CMK (cell line): ENCODE measurements at places on chromosomes 1 and 21.

DNA sequence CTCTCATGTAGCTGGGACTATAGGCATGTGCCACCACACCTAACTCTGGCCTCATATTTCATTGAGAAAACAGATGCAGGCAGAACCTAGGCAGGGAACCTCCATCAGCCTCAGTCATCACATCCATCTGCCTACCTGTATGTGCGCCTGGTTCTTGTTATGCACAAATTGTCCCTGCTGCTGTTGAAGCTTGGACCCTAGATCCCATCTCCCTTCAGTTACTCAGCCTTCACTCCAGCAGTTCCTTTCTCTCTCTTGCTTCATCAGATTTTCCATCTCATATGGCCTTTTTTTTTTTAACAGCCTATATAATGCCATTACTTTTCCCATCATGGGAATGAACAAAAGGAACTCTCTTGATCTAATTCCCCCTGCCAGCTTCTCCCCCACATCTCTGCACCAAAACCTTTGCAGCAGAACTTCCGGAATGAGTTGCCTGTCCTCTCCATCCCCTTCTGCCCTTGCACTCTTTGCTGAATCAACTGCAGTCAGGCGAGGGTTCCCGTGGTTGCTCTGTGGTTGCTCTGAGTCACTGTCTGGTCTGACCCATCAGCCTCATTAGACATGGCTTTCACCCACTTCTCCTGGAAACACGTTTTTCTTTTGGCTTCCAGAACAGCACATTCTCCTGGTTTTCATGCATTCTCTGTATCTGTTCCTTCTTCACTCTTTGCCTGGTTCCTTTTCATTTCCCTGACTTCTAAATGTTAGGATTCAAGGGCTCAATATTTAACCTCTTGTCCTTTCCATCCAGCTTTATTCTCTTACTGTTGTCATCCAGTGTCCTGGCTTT is 41.5 kb downstream of the UBE4B start:
- DNase-seq: peak; percentile 49

DNA sequence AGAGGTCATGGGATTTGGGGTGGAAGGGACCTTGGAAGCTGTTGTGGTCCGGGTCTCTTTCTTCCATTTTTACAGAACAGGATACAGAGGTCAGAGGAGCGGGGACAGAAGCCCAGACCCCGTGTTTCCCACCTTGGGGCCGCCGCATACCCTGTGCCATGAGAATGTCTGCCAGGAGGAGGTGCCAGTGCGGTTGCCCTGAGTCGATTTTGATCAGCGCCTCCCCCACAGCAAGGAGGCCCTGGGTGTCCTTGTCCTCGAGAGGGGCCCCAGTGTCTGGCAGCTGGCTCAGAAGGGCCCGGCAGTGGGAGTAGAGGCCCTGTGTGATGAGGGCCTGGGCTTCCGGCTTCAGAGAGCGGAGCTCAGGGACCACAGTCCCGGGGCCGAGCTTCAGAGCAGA is 12.3 kb upstream of the MMEL1 start:
- DNase-seq: no peak

GRCh38 chr21:33870768-33871167 is 44.8 kb downstream of the ATP5PO start:
- no peak for DNase-seq

DNA sequence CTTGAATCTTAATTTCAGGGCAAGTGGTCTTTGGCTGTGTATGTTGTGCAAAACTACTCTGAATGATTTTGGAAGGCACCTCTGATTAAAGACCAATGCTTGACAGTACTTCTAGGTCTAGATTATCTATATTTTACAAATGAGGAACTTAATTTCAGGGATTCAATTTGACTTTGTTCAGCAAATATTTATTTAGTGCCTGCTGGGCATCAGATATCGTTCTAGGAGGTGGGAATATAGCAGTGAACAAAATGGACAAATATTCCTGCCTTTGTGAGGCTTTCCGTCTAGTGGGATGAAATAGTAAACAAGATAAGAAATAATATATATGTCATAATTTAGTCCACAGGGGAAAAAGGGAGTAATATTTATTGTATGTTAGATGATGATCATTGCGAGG is 4.7 kb downstream of the ZNF326 start:
- no peak for DNase-seq

DNA sequence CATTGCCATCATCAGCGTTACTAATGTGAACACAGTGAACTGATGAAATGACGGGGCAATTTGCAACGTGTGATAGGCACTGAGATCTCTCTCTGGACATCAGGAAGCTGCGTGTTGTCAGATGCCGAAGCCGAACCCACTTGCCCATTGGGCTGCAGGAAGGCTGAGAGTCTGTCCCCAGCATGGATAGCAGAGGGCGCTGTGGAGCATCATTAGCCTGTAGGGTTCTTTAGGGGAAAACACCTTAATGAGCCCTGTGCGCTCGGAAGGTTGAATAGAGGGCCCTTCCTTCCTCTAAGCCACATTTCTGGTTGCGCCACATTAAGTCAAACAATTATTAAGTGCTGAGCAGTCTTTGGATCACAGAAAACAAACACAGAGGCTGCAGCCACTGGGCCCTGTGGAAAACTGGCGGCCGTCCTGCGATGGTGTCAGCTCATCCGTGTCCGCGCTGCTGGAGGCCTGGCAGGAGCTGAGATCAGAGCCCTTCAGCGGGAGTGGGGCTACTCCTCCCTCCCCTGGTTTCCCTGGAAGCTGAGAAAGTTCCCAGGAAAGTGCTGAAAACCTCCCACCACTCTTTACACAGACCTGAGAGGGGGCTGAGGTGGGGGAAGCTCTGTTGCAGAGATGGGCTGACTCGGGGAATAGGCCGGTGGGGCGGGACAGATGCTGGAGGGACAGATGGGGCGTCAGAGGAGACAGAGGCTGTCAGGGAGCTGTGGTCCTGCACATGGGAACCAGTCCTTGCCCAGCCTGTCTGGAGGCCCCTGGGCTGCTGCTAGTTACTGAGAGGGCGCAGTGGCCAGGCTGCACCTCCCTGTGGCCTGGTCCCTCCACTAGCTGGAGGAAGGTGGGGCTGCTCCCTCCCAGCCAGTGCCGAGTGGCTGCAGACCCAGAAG is 12.7 kb downstream of the TFF2 start:
- DNase-seq: peak; percentile 70

DNA sequence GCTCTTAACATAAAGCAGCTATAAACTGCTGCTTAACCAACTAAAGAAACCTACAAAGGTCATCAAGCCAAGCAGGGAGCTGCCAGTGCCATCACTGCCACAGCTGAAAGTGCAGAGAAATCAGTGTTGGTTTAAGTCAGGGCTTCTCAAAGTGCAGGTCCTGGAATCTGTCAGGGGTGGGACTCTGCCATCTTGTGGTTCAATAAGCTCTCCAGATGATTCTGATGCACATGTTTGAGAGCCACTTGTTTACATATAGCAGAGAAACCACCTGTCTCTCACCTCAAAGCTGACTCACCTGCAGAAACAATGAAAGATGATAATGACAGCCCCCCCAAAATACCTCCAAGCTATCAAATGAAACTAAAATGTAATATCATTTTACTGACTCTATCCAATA is 49.3 kb downstream of the SH3GLB1 start:
- no peak for DNase-seq

DNA sequence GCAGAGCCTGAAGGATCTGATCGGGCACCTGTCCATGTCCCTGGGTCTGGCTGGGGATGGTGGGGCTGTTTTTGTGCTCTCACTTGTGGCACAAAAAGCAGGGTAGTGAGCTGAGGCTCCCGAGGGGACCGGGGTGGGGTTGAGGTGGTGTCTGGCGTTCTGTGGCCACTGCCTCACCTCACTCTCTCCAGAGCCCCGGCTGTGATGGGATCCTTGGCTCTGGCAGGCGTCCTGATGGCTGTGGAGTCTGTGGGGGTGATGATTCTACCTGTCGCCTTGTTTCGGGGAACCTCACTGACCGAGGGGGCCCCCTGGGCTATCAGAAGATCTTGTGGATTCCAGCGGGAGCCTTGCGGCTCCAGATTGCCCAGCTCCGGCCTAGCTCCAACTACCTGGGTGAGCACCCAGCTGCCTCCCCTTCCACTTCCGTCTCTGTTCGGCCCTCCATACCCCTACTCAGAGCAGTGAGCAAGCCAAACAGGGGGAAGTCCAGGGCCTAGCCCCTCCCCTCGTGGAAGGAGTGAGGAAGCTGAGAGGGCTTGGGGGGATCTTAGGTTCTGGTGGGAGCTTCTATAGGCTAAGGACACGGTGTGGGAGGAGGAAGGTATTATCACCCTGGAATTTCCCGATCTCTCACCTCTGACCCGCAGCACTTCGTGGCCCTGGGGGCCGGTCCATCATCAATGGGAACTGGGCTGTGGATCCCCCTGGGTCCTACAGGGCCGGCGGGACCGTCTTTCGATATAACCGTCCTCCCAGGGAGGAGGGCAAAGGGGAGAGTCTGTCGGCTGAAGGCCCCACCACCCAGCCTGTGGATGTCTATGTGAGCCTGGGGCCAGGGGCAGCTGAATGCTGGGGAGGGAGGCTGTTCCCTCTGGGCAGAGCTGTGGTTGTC is 7.0 kb downstream of the ADAMTSL4 start:
- no peak for DNase-seq

- DNase-seq: no peak
Observed at GRCh38 chr21:27425172-27425571, 458.3 kb upstream of the ADAMTS5 start.

GRCh38 chr1:209717818-209718217 is 13.2 kb downstream of the HSD11B1 start:
- no peak for DNase-seq

GRCh38 chr1:241844593-241844992 is 3.4 kb upstream of the EXO1 start:
- DNase-seq: no peak

DNA sequence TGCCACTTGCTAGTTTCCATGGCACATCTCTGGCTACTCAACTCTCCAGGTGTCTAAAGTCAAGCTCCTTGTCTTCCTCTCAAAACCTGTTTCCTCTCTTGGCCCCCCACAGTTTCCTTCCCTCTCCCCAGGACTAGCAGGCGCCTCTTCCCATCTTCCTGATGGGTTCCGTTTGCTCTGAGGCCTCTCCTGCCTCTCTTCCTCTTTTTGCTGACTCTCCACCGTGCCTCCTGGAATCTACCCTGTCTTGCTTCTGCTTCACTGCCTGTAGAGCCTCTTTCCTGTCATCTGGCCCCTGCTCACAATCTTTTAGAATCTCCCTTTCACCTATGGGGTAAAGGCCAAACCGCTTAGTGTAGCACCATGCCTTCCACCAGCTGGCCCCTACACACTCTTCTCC is 21.8 kb upstream of the LHX4 start:
- DNase-seq: no peak

DNA sequence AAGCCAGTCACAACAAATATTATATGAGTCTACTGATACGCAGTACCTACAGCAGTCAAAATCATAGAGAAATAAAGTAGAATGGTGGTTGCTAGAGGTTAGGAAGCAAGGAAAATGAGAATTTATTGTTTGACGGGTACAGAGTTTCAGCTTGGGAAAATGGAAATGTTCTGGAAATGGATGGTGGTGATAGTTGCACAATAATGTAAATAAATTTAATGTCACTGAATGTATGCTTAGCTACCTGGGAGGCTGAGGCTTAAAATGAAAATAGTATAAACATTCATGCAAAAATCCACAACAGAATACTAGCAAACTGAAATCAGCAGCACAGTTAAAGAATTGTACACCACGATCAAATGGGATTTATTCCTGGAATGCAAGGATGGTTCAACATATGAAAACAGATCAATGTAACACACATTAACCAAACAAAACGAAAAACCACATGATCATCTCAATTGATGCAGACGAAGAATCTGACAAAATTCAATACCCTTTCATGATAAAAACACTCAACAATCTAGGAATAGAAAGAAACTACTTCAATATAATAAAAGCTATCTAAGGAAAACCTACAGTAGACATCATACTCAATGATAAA is 10.7 kb downstream of the TUT4 start:
- DNase-seq: no peak

DNA sequence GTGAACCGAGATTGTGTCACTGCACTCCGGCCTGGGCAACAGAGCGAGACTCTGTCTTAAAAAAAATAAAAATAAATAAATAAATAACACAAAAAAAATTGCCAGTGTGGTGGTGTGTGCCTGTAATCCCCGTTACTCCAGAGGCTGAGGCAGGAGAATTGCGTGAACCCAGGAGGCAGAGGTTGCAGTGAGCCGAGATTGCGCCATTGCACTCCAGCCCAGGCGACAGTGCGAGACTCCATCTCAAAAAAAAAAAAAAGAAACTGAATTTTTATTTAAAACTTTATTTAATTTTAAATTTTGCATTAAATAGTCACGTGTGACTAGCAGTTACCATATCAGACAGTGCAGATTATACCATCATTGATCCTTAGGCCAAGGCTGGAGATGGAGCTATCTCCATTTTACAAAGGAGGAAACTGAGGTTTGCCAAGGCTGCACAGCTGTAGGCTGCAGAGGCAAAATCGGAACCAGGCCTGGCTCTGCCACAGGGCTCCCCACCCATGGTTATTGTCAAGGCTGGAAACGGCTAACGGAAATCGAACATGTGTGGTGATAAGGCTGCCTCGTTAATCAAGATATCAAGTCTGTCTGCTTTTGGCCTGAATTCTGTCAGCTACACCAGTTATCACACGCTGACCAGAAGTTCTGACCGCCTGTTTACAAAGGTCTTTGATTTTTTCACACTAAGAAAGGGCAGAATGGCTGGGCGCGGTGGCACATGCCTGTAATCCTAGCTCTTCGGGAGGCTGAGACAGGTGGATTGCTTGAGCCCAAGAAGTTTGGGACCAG is 20.5 kb downstream of the HSPG2 start:
- peak; percentile 91 for DNase-seq

GRCh38 chr1:66723985-66724384 is 28.3 kb upstream of the DYNLT5 start:
- no peak for DNase-seq

DNA sequence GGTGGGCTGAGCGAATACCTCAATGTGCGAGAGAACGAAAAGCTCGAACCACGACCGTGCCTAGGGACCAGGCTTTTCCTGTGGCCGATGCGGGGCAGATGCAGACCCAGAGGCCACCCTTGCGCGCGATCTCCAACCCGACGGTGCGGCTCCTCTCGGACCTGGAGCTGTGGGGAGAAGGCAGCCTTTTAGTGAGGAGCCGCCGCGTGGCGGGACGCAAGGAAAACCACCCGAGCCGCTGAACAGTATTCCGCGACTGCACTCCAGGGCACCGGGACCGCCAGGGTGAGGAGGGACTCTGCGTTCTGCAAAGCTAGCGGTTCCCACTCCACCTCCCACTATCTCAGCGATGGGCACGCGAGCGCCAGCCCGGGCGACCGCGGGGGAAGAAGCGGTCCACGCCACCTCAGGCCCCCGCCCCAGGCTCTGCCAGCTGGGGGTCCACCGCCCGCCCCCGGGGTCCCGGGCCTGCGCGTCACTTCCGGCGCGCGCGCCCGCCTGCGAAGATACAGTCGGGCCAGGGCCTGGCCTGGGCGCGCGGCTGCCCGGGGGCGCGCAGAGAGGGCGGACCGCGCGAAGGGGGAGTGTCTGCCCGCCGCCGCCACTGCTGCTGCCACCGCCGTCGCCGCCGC is 66.5 kb upstream of the PRKACB start:
- peak; percentile 57 for DNase-seq

- no peak for DNase-seq
Observed at GRCh38 chr1:115098979-115099692, 9.8 kb upstream of the TSPAN2 start.

GRCh38 chr21:22582026-22582425 is 1583.8 kb downstream of the NCAM2 start:
- no peak for DNase-seq

- DNase-seq: no peak
Observed at GRCh38 chr1:20379075-20379474, 88.4 kb downstream of the VWA5B1 start.

GRCh38 chr21:39082656-39083376 is 100.4 kb downstream of the PSMG1 start:
- no peak for DNase-seq
